ACHN (cell line): ENCODE measurements at places on chromosomes 1 and 21.

DNA sequence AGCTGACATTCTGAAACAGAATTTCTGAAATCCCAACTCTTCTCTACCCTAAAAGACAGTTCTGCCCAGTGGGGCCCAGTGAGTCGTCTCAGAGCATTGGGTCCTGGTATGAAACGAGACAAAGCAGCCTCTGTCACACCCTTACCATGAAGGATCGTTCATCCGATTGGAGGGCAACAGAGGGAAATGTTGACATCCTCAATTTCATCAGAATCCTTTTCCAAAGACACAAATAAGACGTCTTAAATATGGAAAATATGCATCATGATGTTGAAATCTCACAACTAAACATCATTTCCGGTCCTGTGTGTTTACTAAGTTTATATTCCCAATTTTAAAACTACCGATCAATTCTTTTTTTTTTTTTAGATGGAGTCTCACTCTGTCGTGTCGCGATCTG is 112.1 kb upstream of the SLC45A1 start:
- DNase-seq: no peak

GRCh38 chr1:210377731-210378333 is 49.1 kb downstream of the HHAT start:
- no peak for DNase-seq

DNA sequence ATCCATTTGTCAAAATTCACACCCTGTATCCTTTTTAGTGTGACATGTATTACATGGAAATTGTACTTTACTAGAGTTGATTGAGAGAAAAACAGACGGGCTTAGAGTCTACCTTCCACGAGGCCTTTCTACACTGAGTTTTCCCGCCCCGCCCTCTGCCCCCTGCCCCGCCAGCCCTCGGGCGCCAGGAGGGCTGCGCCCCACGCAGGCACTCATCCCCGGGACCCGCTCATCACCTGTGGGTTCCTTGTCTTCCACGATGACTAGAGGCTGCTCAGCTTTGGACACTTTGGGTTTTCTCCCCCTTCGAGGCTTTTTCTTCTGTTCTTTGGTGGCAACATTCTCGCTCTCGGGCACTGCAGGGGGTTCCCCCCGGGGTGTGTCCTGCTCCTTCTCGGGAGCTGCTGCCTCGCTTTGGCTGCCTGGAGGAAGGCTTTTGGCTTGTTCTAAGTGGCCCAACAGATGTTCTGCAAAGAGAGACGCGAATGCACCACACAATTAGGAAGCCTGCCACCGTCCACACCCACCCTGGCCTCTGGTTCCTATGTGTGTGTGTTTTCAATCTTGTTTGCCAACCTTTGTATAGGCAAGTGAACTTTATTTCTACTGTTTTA is 39.6 kb downstream of the PRDM15 start:
- DNase-seq: no peak

DNA sequence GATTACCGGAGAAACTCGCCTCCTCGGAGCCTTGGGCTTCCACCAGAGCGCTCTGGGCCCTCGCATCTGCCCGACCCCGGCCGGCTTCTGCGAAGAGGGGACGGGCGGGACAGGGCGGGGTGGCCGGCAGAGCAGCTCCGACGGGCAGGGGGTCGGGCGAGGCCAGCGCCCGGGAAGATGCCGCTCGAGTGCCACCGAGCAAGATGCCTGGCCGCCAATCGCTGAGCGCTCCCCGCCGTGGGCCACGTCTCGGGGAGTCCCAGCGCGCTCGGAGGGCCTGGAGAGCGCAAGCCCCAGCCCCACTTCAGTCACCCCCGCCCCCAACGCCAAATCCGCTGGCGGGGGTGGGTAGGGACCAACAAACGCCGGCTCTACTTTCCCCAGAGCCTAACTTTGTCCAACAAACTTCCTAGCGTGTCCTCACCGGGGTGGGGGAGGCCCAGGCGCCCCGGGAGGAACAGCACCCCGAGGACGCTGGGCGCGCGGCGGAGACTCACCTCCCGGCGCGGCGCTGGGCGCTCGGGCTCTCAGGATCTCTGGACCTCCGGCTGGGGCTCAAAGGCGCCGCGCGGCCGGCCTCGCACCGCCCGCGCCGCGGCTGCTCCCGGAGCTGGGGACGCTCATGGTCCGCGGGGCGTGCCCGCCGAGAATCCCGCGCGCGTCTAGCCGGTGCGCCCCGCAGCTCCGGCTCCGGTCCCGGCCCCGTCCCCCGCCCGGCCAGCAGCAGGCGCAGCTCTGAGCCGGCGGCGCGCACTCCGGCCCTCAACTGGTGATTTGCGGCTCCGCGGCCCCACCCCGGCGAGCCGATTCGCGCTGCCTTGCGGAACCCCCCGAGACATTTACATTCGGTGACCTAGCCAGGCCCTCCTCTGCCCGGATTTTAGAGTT is at the start of gene BCAR3:
BCAR3 (minus strand) TSS at position 737 of the 888 bp plus-strand sequence. CDS start 6,907 bp downstream, outside the sequence.
- DNase-seq: peak; percentile 83

DNA sequence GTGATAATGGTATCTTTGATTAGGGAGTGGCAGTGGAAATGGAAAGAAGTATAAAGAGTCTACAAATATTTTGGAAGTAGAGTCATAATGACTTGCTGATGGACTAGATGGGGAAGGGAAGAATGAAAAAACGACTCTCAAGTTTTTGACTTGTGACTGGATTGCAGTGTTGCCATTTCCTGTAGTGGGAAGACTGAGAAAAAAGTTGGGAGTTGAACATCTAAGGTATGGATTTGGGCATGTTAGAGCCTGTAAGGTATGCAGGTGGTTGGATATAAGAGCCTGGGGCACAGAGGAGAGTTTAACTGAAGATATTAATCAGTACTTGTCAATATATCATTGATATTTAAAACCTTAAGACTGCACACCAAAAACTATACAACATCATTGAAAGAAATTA is 19.4 kb downstream of the DNM3 start:
- DNase-seq: no peak

DNA sequence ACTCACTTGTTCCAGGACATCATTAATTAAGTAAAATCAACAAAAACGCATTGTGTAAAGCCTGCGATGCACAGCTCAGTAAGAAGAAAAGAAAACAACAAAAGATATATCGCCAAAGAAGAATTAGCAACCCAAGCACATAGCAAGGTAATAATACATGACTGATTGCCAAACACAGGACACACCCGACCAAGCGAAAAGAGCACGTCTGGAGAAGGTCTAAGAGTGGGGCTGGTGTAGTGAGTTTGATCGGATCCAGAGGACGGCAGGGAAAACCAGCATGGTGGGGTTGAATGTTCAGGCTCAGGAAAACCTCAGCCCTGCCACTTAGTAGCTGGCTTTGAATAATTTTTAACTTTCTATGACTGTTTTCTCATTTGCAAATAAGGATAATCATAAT is 69.8 kb downstream of the JAK1 start:
- DNase-seq: no peak

GRCh38 chr1:75520862-75521475 is 89.9 kb downstream of the SLC44A5 start:
- no peak for DNase-seq

- DNase-seq: no peak
Measured at GRCh38 chr1:246691622-246692495, 32.4 kb upstream of the SCCPDH start.

DNA sequence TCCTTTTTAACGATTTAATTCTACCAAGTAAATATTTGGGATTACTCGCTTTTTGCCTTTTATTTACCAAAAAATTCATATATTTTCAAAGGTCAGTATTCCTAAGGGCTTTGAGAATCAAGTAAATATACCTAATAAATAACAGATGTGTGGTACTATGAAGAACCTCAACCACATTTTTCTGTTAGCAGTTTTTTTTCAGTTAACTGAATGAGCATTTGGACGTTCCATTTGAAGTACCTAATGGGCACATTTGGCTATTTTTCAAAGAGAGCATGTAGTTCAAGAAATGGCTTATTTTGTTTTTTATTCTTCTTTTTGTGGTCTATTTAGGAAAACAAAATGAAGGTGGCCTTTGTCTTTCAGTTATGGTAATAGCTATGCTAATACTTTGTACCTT is 253.0 kb downstream of the GPR52 start:
- no peak for DNase-seq

GRCh38 chr1:182301467-182302198 is 90.0 kb downstream of the GLUL start:
- no peak for DNase-seq
